Skeletal muscle cell (primary cell): ENCODE measurements at places on chromosomes 13 and 19.
A peak's percentile ranks its signal among the peaks of the same experiment; 100 is the strongest.

DNA sequence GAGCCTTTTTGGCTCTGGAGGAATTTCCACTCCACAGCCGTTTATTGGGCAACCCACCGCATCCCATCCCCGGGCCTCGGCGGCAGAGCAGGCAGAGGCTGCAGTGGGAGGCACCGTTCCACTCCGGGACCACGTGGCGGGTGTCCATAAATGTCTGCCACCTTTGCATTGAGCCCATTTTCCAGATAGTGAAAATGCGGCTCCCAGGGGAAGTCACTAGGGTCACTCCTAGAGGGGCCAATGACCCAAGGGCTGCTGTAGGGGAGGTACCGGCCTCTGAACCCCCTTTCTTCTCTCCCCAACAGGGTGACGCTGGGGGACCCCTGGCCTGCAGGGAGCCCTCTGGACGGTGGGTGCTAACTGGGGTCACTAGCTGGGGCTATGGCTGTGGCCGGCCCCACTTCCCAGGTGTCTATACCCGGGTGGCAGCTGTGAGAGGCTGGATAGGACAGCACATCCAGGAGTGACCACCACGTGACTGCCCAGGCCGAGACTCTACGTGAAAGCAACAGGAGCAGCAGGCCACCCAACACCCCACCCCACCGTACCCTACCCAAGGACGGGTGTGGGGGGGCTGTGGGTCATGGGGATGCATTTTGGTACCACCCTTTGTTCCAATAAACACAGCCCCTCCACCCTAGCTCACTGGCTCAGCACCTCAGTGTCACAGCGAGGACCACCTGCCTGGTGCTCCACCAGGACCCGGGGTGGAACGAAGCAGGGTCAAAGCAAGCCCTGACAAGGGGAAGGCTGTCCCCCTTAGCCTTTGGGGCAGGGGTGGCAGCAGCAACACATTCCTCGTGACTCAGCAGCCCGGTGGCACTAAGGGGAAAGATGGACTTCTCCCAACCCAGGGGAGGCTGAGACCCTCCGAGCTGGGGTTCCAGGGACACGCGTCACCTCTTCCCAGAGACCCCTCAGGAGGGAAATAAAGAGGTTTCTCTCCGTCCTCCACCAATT, 1.5 kb downstream of the TIMM13 start:
- no peak for DNase-seq

GRCh38 chr19:3990815-3991117, 5.5 kb upstream of the EEF2 start:
- DNase-seq = no peak

DNA sequence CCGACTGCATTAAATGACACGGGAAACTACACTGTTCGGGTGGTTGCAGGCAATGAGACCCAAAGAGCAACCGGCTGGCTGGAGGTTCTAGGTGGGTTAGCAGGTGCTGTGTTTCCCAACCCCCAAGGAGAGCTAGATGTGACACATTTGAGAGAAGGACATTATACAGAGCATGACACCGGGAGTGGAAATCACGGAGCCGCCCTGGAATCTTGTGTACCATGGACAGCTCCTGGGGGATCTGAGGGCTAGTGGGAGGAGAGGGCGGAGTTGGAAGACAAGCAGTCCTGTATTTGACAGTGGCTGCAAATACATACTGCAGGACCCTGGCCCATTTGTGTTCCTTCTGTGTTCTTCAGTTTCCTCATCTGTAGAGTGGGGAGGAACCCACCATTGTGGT, 2.3 kb downstream of the CEACAM18 start:
- no peak for DNase-seq

DNA sequence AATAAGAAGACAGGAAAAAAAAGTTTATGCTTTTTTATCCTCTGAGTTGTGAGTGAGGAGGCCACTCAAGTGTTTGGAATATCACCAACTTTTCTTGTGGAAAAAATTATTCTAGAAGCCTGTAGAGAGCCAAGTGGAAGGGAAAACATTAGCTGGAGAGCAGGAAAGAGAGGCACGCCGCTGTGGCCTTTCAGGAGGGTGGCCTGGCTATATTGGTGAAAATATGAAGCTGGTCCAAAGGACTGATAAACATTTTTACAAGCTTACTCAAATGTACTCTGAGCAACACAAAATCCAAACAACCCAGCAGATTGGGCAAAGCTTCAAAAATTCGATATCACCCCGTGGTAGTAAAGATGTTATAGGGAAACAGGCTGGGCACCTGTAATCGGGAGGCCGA, 2.3 kb upstream of the EIF3G start:
- no peak for DNase-seq

DNA sequence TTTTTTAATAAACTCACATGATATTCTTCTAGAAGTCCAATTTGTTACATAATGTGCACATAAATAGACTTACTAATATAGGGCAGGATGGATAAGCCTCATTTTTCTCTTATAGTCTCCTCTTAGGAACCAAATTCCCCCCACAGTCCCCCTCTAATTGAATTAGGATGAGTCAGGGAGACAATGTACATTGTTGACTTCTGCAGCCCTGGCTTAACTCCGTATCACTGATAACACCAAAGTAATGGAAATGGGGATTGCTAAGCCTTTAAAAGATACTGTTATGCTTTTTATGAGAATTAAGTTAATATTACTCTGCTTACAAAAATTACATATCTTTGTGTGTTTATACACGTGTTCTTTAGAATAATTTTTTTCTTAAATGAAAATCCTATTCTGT, 5.1 kb upstream of the PCDH9 start:
- no peak for DNase-seq

- DNase-seq = no peak
These were observed 262.3 kb downstream of the ABCC4 start for GRCh38 chr13:95038949-95039348.

- no peak for DNase-seq
These were observed 135.6 kb downstream of the SLC7A1 start for GRCh38 chr13:29459813-29460355.

GRCh38 chr13:111080642-111081041, 34.5 kb upstream of the ARHGEF7 start:
- no peak for DNase-seq

- DNase-seq = peak; percentile 26
These were observed 53.4 kb downstream of the PDS5B start for GRCh38 chr13:32639502-32640105.

DNA sequence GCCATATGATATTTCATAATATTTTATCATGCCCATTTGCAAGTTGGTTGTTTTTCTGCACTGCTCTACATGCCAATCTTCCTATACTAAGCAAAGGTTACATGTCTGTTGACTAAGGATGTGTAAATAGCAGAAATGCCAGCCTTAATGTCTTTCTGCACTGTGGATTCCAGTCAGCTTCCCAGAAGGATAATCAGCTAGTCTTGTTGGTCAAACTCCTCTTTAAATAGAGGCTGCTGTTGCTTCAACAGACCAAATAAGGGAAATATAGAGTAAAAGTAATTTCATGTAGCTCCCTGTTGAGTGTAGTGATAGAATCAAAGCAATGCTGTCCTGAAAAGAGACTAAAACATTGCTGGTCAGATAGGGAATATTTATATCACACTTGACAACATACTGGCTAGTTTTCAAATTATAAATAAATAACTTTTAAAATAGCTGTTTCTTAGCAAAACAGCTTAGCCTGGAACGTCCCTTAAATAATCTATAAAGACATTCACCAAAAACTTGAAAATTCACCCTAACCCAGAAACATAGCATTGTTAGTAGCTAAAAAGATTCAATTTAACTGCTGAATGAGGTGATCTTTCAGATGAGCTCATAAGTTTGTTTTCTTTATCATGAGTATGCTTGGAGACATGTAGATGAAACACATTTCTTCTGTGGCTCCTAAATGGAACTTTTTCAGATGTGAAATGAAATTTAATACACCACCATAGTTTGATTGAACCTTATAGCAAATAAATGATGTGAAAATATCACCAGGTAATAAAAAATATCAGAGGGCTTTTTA, 56.6 kb downstream of the FRY start:
- DNase-seq = no peak

DNA sequence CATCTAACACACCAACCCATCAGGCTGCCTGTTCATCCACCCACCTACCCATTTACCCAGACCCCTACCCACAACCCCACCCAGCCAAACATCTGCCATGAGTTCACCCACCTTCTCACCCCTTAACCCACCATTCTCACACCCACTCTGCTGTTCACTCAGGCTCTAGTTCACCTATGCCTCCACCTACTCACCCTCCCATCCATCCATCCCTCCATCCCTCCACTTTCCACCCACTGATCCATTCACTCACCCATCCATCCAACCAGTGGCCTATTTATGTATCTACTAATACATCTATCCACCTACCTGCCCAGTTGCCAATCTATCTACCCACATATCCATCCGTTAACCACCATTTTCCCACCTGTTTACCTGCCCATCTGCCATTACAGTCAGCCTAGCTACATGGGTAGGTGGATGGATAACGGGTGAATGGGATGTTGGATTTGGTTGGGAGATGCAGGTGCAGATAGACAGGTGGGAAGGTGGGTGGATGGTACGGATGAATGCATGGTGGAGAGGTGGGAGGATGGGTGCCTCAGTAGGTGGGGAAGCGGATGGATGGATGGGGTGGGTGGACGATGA, 5.3 kb downstream of the MYBPC2 start:
- no peak for DNase-seq

DNA sequence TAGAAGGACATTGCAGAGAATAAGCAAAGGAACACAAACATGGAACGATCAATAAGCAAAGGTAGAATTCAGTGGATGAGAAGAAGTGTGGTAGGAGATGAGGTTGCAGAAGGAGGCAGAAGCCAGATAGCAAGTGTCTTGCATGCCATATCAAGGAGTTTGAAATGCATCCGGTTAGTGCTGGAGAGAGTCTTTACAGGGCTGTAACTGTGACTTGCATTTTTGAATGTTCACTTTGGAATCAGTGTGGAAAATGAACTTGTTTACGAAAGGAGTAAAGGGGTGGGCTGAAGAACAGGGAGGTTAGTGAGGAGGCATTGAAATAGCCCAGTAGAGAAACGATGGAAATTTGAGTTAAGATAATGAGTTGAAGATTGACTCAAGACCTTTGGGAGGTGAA, 90.7 kb upstream of the MBNL2 start:
- no peak for DNase-seq

GRCh38 chr19:44807162-44807561, 1.7 kb upstream of the BCAM start:
- no peak for DNase-seq

DNA sequence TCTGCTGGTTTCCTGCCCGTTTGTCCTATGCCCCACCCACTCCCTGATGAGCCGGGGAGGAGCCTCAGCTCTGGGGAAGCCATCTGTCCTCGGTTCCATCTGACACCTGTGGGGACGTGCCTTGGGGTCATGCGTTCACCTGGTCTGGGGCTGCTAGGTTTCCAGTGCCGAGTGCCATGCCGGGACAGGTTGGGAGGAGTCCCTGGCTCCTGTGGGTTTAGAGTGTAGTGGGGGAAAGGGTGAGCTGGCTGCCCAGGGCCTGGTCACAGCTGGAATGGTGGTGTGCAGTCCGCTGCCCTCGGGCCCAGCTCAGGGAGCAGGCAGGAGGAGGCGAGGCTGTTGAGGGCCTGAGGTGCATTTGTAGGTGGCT, 2.5 kb downstream of the KDM4B start:
- DNase-seq = no peak

GRCh38 chr19:41330481-41330880, 20.5 kb downstream of the CCDC97 start:
- no peak for DNase-seq

- no peak for DNase-seq
These were observed 103.3 kb downstream of the DGKH start for GRCh38 chr13:42151781-42152180.

GRCh38 chr19:41718761-41719160, 10.3 kb downstream of the CEACAM5 start:
- no peak for DNase-seq

DNA sequence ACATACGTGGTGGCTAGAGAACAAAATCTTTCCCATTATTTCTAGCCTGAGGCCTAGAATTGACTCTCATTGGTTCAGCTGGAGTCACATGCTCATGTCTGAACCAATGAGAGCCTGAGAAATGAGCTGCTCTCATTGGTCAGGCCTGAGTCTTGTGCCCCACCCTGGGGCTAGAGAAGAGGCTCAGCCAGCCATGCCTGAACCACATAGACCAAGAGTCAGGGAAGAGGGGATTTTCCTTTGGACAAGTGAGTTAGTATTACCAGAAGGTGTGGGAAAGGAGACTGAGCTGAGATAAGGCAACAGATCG, 6.9 kb downstream of the FXYD5 start:
- DNase-seq = no peak

GRCh38 chr19:8631425-8631819, 989 bp downstream of the NFILZ start:
- no peak for DNase-seq

DNA sequence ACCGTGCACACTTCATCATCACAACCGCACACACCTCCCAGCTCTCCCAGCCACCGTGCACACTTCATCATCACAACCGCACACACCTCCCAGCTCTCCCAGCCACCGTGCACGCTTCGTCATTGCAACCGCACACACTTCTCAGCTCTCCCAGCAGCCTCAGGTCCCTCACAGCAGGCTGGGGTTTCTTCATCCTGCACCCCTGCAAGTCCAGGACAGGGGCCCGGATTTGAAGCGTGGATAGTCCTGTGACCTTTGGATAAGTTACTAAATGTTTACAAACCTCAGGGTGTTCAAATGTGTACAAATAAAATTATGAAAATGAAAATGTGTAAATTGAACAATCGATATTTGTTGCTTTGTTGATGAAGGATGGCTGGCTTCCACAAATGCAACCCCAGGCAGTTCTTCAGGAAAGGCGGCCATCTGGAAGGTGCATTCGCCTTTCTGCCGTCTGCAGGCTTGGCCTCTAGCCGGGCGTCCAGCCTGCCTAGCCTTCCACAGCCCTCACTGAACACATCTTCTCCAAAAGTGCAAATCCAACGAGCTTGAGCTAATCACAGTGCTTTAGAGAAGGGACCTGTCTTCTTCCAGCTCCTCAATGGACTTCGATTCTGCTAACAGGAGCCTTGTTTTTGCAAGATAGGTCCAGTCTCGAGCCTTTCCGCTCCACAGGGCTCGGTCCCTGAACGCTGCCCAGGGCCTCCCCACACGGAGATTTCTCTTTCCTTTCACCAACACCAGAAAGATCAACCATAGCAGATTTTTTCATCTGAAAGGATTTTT, 74.2 kb downstream of the SPACA7 start:
- DNase-seq = no peak

- no peak for DNase-seq
These were observed 848 bp downstream of the C19orf44 start for GRCh38 chr19:16497042-16497441.

- peak; percentile 92 for DNase-seq
These were observed at the start of gene ERVK3-1 for GRCh38 chr19:58305065-58305931. Gene ERVK3-1, plus strand, starts transcription at chr19:58305377. Its CDS starts 6,792 bp downstream, at chr19:58312169.

GRCh38 chr13:91133941-91134802, 213.3 kb upstream of the MIR17HG start:
- DNase-seq = no peak

GRCh38 chr13:107457686-107458085, 757.6 kb downstream of the LIG4 start:
- DNase-seq = no peak

GRCh38 chr13:81686877-81687276, 1346.0 kb upstream of the SPRY2 start:
- peak; percentile 25 for DNase-seq
